ENCODE measurements at places on chromosomes 16 and 17. TPM values are rescaled to one million over a fixed set of nuclear protein-coding genes. Genes with fewer than 3 reads are reported as not detected.

CRHR1 gene
- total RNA-seq = not detected

PRSS53 gene
- total RNA-seq = 2.1 TPM

ASPHD1 gene
- total RNA-seq = 4.8 TPM

SLC5A10 gene
- not detected for total RNA-seq

AURKB gene
- 89.8 TPM for total RNA-seq

ITGA2B gene
- total RNA-seq = 0.17 TPM

All from bronchus fibroblast of lung (primary cell).